RWPE1 (cell line): ENCODE measurements at places on chromosomes 11 and 22.

- no peak for DNase-seq
These were observed 78.4 kb upstream of the CCDC90B start for GRCh38 chr11:83364500-83365045.

GRCh38 chr22:37068859-37069258 lies 17.3 kb downstream of the KCTD17 start:
- DNase-seq: no peak

GRCh38 chr22:24525416-24526037 lies 29.4 kb downstream of the GUCD1 start:
- peak; percentile 60 for DNase-seq

GRCh38 chr11:48032721-48033120 lies 52.4 kb downstream of the PTPRJ start:
- no peak for DNase-seq

- no peak for DNase-seq
These were observed 48.5 kb upstream of the SOX6 start for GRCh38 chr11:16404781-16405285.

DNA sequence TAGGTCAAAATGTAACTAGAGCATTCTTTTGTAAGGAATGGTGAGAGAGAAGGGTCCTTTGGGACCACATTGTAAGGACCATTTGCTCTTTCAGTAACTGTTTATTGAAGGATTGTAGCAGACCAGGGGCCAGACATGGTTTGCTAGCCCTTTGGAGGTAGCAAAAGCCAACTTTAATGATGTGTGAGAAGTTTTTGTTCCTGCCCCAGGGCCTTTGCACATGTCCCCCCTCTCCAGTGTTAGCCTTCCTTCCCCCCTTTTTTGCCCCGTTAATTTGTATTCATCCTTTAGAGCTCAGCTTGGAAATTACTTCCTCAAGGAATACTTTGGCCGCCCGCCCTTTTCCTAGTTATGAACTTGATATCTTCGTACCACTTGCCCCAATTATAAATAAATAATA lies 9.0 kb downstream of the LIMK2 start:
- no peak for DNase-seq

- no peak for DNase-seq
These were observed 62.4 kb downstream of the CRYBB2 start for GRCh38 chr22:25281675-25282345.

DNA sequence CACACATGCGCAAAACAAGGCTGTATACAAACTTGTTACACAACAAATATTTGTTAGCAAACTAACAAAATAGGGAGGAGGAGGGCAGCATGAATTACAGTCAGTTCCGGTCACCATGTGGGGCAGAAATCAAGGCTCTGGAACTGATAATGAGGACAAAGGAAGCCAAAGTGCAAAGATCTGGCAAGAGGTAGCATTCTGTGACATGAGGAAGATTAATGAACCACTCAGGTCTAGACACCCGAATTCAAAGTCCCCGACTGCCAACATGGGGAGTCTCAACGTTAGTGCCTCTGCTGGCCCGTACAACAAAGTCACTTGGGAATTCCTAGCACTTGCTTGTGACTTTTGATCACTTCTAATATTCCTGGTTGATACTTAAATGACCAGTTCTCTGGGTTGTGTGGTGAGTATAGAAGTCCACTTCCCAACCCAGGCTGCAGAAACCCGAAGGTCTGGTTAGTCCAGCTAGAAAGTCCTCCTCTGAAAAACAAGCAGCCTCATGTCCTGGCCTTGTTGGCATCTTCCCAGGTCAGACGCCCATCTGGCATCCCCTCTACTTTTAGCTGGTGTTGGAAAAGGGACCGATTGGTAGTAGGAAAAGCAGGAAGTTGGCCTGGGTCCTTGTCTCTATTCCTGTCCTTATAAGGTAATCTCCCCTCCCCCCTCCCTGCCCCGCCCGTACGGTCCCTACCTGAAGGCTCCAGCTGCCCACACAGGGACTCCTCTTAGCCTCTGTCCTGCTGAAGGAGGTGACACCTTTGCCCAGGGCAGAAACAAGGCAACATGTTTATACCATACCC lies 1.6 kb downstream of the SUN2 start:
- DNase-seq: peak; percentile 48

GRCh38 chr11:26943636-26944035 lies 50.3 kb upstream of the FIBIN start:
- DNase-seq: no peak

GRCh38 chr11:111476366-111476765 lies 35.8 kb downstream of the BTG4 start:
- no peak for DNase-seq

DNA sequence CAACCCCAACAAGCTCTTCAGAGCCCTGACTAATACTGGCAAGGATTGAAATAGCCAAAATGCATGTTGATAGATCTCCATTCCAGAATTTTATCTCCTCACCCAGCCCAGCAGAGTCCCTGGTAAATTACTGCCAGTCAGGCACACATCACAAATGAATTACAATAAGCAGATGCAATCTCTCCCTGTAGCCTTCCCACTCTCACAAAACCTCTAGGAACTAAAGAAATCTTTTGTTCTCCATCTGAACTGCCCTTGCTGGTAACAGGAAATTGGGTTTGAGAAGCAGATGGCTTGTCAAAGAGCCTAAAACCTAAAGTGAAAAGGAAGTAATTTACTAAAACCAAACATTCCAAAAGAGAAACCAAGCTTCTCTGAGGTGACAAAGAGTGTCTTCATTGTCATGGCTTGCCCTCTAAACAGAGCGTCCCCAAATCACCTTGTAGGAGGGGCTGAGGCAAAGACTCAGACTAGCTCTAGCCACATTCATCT lies 59.5 kb downstream of the FAM168A start:
- no peak for DNase-seq

- no peak for DNase-seq
These were observed 7.1 kb downstream of the SLC1A2 start for GRCh38 chr11:35412285-35412684.

DNA sequence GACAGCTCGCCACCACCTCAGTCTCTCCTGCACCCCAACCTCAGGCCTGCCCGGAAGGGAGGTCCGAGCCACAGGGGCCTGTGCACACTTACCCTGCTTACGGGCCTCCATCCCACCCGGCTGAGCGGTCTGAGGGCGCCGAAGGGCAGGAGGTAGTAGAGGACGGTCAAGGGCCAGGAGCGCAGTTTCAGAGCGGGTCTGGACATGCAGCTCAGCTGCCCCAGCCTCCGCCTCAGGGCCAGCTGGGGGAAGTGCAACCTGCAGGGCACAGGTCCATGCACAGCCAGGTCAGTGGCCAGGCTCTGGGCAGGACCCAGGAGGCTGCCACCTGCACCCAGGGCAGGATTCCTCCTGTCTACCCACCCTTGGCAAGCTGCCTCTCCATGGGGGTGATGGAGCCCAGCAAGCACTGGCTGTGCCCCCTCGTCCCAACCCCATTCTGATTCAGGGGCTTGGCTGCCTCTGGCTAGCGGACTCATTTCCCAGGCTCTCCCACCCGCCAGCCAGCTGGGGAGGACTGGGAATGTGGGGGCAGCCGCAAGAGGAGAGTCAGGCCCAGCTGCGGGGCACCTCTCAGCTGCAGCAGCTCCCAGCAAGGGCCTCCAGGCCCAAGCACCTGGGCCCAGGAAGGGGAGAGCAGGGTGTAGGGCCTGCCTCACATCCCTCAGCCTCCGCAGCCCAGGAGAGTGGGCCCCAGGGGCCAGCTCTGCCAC lies 38.3 kb downstream of the PISD start:
- DNase-seq: no peak

DNA sequence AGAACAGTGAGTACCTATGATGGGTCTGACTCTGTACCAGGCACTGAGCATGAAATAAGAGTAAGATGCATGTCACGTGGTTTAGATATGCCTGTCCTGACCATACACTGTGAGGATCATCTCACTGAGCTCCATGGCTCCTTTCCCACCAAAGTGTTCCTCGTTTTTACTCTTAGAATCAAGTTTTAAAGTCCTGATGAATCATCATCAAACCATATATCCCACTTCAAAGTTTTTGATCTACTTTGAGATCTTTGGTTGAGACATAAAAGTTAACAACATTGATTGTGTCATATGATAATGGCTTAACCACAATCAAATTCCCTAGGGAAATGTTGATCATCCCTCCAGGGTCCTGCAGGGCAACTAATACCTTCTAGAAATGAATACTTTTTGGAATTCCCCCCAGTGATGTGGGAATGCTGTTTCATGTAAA lies 12.8 kb downstream of the ETS1 start:
- no peak for DNase-seq

DNA sequence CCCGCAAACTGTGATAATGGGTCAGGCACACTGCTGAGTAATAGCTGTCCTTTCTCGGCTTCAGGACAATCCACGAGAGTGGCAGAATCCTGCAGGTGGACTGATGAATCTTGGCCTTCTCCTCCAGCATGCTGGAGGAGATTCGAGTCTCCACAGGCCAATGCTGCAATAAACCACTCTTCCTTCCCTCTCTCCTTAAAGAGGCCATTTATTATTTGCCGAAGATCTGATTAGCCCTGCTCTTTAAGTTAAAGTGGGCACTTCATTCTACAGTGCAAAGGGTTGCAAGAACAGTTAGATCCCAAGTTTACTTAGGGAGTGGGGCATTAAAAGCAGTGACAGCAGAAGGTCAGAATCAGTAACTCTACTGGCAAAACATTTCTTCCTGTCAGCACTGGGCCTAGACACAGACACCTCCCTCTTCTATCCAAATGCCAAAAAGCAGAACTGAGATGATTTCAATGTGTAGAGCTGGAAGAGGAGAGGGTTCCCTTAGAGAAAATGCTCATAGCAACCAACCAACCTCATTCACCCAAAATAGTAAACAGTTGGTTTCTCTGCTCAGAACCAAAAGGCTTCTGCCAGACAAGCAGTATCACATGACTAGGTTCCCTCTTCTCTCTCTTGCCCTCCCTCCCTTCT lies 121.7 kb downstream of the SGSM3 start:
- no peak for DNase-seq

GRCh38 chr11:27717377-27717776 lies 17.1 kb upstream of the BDNF start:
- no peak for DNase-seq

DNA sequence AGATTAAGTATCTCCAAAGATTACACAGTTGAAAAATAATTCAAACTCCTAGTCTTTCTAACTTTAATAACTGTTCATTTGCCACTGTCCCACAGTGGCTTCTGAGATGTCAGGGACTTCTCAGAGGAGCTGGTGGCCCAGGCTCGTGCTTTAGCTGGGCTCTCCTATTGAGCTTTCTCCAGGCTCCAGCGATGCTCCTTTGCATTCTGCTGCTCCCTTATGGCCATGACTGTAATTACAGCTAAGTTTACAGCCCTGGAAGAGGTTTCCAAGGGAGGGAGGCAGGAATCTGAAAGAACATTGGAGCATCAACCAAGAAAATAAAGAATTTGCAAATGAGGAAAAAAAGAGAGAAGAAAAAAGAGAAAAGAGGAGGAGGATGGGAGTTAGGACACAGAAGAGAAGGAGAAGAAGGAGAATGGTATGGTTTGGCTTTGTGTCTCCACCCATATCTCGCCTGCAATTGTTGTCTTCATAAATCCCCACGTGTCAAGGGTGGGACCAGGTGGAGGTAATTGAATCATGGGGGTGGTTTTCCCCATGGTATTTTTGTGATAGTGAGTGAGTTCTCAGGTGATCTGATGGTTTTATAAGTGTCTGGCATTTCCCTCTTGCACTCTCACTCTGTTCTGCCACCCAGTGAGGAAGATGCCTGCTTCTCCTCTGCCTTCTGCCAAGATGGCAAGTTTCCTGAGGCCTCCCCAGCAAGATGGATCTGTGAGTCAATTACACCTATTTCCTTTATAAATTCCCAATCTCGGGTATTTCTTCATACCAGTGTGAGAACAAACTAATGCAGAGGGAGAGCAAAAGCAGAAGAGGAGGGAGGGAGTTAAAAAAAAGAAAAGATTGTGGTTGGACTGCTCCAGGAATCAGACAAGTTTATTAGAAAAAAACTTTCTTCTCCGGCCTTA lies 857.0 kb downstream of the KCNA4 start:
- DNase-seq: peak; percentile 64

- no peak for DNase-seq
These were observed 40.6 kb downstream of the PPP2R1B start for GRCh38 chr11:111725621-111726020.

GRCh38 chr11:128904656-128905344 lies 13.6 kb downstream of the KCNJ5 start:
- peak; percentile 39 for DNase-seq

GRCh38 chr11:112004389-112004788 lies 20.8 kb upstream of the DLAT start:
- DNase-seq: peak; percentile 25

- no peak for DNase-seq
These were observed 327 bp upstream of the MED17 start for GRCh38 chr11:93783765-93784144.

- no peak for DNase-seq
These were observed 62.9 kb upstream of the BID start for GRCh38 chr22:17836992-17837742.

DNA sequence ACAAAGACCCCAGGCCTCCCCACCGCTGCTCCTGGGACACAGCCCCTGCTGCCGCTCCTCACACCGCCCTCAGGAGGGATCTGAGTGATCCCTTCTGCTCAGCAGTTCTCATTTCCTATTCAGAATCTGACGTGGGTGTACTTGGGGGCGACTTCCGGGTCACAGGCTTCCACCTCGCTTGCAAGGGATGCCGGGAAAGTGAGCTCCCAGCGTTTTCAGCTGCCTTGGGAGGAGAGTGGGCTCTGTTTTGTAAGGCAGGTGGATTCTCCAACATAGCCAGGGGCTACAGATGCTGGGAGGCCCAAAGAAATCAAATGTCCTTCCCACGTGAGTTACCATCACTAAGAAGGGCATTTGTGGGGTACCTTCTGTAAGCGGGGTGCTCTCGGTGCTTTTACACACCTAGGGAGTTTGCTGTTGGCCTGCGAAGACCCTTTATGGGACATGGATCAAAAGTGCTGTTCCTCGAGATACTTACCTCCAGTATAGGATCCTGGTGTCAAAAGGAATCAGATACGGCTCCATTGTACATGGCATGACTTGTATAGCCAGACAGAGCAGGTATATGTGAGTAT lies 9.7 kb upstream of the LRRC10B start:
- DNase-seq: no peak

DNA sequence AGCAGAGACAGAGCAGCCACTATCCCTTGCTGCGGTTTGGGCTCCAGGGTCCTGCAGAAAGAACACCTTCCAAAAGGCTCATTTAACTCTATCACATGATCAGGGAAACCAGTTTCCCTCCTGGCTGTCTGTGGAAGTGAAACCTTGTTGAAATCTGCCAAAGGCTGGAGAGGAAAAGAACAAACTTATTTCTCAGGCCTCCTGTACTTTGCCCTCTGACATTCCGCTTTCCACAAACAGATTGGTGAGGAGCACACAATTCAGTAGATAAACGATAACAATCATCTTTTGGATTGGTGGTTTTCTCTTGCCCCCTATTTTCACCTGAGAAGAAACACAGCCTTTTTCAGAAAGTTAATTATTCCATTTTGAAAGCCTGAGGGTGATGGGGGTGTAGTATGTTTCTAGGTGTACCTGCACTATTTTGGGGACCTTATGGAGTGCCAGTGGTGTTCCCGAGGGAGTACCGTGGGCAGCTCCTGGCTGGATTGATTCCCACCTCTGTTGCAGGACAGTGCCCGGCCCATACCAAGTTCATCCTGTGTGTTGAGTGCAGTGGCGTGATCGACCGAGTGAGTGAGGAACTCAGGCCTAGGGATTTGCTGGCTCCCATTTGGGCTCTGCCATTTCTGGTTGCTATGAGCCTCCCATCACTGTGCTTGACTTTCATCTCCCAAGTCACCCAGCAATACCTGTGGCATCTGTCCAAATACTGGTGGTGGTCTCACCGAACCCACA lies 102.0 kb downstream of the TBC1D22A start:
- DNase-seq: no peak
